Cardiac septum (tissue), 1 donor: ENCODE measurements at places on chromosomes 2 and 18. TPM values are rescaled to one million over a fixed set of nuclear protein-coding genes. Genes with fewer than 3 reads are reported as not detected.
A peak's percentile ranks its signal among the peaks of the same experiment; 100 is the strongest.

DNA sequence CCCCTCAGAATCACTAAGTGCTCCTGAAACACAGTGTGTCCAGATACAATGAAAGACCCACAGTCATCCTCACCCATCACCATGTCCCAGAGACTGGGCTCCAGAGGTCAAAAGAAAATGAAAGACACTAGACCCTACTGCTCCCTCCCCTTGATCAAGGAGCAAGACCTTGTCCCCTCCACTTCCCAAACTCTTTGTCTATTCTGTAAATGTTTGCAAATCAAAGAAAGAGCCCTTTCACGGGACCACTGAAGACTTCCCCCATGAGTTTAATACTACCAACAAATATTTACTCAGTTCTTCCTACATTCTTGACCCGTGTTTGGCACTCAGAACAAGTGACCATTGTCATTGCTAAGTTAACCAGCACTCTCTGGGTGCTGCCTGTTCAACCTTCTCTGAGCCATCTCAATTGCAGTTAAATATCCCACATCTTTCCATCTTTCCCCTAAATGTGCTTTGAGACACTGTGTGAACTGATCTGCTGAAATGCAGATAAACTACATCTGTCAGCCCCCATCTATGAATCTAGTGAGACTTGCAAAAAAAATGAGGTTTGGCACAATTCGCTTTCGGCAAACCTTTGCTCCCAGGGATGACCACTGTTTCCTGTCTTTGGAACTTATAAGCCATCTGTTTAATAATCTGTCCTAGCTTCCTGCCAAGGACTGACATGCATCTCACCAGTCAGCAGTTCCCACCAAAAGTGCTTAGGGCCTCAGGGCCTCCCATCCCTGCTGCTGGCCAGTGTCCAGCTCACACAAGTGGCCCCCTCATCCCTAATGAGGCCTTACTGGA lies 170.3 kb downstream of the GFPT1 start:
- no peak for DNase-seq

DNA sequence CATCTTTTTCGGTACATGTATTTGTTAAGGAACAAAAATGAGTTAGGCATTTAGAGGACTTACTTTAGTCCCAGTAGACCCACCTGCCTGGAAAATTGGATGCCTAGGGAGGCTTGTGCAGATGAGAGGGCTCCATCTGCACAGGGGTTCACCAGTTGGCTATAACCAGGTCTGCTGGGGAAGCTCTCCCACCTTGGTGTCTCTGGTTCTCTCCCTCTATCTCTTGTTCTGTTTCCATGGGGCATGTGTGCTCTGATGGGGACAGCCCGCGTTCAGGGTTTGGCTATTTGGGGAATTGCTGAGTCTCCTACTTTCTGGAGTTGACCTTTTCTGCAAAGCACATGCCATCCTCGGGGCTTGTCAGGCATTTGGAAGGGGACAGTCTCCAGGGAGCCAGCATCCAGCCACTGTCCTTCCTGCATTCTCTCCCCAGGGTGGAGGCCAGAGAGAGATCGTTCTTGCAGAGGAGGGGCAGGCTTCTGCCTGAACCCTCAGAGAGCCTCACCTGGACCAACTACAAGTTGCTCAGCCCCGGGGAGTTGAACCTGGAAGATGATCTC lies 157.3 kb downstream of the KLHL29 start:
- no peak for DNase-seq

DNA sequence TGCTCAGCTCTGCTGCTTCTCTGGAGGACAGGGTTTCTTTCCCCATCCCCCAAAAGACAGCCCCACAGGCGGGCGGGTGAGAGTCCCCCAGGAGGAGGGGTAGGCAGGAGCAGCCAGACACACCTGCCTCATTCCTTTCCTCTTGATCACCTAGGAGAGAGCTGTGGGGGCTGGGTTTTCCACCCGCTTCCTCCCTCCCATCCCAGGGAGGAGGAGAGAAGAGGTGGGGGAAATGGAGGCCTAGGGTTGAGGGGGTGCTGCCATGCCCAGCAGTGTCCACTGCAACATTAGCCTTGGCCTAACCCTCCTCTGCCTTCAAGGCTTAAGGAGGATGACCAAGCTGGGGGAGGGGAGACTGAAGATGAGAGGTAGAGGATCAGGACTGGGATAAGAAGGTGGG lies 14.7 kb downstream of the WNT10A start:
- no peak for DNase-seq

- no peak for DNase-seq
These were observed 219.3 kb downstream of the PIEZO2 start for GRCh38 chr18:10930076-10930475.

The GLI2 gene
- total RNA-seq, result 1.8 TPM

The TMEM37 gene
- total RNA-seq, result 1.5 TPM

The GPR45 gene
- not detected for total RNA-seq

DNA sequence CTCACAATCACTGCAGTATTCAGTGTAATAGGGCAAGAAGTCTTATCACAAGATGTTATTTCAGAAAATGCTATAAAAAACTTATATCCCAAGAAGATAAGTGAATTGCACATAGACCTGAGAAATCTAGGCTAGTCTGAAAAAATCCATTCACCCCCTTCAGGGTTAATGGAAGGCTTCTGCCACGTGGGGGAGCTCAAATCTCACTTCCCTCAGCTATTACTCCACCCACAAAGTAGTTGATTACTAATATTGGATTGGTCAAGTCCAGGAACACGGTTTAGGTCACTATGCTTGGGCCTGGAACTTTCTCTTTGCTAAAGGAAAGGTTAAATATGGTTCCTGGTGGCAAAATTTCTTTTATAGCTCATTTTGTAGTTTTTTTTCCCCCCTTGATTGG lies 51.2 kb upstream of the ADAM23 start:
- DNase-seq, result no peak

DNA sequence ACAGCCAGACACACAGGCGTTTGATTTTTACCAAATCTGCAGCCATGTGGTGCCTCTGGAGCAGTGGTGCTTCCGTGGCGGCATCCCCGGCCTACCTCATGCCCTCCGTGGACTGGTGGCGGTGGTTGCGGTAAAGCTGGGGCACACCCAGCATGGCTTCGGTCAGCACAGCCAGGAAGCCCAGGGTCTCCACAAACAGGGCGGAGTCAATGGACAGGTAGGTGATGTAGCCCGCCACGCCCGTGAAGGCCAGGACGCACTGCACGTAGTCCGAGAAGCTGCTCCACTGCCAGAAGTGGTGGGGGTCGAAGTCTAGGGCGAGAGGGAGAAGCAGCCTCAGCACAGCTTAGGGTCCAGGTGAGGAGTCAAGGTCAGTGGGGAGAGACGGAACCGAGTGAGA lies 32.4 kb downstream of the SLC66A2 start:
- peak; percentile 65 for DNase-seq

DNA sequence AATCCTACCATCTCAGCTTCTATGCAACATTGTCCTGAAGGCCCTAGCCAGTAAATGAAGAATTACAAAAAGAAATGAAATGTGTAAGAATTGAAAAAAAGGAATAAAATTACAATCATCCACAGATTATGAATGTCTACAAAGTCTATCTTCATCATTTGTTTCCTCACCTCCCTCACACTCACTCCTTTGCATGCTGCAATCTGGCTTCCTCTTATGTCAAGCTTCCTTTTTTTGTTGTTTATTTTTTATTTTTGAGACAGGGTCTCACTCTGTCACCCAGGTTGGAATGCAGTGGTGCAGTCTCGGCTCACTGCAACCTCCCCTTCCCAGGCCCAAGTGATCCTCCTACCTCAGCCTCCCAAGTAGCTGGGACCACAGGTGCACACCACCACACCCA lies 129.0 kb downstream of the CABYR start:
- DNase-seq, result no peak

The SLC23A3 gene
- total RNA-seq, result 0.48 TPM

- DNase-seq, result no peak
These were observed 280.0 kb upstream of the RAB12 start for GRCh38 chr18:8329186-8329771.

DNA sequence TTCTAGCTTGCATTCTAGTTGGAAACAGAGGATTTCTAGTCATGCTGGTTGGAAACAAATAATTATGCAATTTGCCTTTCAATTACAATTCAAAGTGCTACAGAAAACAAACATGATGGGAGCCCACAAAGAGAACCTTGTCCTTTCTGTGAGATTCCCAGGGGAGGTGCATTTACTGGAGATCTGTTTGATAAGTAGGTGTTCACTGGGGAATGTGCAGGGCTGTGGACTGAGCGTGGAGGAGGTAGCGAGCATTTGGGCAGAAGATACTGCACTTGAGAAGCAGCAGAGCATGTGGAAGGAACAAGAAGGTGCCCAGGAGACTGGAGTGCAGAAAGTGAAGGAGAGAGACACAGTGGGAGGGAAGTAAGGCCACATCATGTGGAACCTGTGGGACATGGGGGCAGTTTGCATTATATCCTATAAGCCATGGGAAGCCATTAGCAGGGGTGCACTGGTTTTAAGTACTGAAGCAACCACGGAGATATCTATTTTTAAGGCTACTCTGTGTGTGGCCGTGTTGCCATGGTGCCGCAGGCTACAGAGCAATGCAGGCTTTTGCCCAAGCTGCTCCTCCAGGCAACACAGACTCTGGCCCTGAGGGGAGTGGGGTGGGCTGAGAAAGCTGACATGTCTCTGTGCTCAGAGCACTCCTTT lies 154.0 kb downstream of the ANTXR1 start:
- DNase-seq, result no peak

DNA sequence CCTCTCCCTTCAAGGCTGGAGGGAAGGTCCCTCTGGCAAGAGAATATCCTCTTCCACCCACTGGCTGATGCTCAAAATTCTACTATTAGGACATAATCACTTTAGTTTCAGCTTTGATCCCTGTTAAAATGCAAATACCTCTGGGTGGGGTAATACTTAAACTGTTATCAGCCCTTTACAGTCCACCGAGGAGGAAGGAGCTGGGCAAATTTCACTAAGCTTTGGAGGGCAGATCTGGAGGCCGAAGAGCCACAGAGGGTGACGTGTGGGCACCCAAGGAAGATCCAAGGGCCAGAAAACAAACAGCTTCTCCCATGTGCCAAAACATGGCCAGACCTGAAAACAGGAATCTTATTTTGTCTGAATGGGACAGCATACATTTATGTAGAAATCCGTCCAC lies 74.6 kb upstream of the BCL11A start:
- DNase-seq, result no peak

DNA sequence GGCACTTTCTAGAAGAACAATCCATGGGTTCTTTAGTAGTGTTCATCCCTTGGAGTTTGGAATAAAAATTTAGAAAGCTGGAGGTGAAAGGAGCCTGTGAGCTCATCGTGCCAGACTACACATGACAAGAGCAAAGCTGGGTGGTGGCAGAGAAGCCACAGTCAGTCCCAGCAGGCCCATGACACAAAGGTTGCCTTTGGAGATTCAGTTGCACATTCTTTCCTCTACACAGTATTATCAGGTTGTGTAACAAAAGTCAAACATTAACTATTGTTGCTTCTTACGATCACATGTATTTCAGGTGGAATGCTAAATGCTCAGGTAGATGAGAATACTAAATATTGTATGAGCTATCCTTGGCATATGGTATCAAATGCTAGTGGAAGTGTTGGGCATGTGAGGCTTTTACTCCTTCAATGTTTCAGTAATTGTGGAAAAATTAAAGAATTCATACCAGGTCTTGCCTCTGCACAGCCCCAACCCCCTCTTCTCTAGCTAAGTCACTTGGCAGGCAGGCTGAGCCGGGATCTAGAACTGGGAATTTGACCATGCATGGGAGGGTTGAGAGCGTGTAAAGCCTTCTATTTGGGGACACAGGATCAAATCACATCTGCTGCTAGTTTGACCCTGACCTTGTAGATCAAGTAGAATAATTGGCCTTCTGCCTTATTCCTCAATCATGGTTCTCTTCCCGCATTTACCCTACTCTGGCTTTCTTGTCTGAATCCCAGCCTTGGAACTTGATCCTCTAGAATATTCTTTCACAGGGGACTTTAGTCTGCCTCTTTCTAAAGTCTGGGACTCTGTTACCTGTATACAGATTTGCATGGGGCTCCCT lies 230.9 kb downstream of the GCA start:
- no peak for DNase-seq

The ABCG8 gene
- not detected for total RNA-seq

DNA sequence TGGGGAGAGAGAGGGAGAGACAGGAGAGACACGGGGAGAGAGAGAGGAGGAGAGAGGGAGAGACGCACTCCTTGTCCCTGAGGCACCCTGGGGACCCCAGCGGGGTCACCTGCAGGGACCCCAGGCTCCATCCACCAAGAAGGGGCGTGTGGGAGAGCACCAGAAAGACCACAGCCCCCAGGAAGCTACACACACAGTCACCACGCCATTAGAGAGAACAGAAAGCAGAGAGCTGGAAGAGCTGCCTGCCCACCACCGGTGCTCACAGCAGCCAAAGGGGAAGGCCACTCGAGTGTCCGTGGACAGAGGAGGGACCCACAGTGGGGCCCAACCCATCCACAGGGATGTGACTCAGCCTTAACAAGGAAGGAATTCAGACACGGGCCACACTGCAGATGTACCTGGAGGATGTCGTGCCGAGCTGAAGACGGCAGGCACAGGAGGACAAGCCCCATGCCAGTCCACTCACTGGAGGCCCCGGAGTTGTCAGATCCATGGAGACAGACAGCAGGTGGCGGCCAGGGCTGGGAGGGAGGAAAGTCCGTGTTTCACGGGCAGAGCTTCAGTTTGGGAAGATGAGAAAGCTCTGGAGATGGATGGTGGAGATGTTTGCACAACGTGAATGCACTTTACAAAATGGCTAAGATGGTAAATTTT lies 11.5 kb upstream of the NFATC1 start:
- DNase-seq, result peak; percentile 72

- no peak for DNase-seq
These were observed 67.7 kb downstream of the SLC8A1 start for GRCh38 chr2:40384233-40384632.

DNA sequence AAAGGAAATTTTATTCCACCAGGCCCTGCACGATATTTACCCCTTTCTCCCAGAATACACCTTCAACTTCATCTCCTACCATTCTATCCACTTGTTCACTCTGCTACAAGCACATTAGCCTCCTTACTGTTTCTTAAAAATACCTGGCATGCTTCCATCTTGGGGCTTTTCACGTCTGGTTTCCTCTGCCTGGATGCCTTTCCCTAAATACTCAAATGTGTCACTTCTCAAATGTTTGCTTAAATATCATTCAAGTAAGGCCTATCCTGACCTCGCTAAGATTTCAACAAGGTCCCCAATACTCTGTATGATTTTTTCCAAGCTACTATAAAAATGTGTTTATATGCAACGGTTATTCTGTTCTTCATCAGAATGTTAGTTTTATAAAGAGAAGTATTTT lies 433.0 kb upstream of the CHAC2 start:
- DNase-seq, result no peak

The SERPINE2 gene
- total RNA-seq, result 91.5 TPM
